ENCODE measurements at places on chromosomes 4 and X.

DNA sequence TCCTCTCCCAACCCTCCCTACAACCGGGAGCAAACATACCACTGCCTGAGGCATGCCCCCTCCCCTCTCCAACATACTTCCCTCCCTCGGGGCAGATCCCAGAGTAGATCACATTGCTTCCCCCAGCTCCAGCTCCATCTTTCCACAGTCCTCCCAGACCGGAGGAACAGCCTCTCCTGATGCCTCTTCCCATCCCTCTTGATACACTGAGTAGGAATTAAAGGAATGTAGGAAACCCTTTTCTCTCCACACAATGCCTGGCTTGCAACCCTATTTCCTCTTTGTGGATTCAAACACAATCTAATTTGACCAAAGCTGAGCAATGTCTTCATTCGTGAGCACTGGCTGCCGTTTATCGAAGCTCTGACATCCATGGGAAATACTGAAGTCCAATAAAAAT lies 339.8 kb downstream of the BCOR start:
- DNase-seq: no peak

GRCh38 chr4:182325848-182326255 lies 82.7 kb downstream of the TENM3 start:
- no peak for DNase-seq

DNA sequence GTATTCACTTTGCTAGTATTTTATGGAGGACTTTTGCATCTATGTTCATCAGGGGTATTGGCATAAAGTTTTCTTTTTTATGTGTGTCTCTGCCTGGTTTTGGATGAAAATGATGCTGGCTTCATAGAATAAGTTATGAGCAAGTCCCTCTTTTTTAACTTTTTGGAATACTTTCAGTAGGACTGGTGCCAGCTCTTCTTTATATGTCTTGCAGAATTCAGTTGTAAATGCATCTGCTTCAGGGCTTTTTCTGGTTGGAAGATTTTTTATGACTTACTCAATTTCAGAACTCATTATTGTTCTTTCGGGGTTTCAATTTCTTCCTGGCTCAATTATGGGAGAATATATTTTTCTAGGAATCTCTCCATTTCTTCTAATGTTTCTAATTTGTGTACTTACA lies 9.1 kb upstream of the CSN2 start:
- no peak for DNase-seq

DNA sequence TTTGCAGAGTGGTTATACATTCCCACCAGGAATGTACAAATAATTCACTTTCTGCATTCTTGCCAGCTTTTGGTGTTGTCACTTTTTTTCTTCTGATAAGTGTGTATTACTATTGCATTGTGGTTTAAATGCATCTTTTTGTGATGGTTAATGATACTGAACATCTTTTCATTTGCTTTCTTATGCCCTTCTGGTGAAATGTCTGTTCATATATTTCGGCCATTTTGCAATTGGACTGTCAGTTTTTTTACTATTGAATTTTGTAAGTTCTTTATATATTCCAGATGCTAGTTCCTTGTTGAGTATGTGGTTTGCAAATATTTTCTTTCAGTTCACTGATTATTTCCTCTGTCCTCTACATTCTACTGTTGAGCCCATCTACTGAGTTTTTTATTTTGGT lies 19.4 kb upstream of the BMP2K start:
- no peak for DNase-seq

- DNase-seq: no peak
Measured at GRCh38 chr4:158025131-158025530, 147.7 kb downstream of the GASK1B start.

DNA sequence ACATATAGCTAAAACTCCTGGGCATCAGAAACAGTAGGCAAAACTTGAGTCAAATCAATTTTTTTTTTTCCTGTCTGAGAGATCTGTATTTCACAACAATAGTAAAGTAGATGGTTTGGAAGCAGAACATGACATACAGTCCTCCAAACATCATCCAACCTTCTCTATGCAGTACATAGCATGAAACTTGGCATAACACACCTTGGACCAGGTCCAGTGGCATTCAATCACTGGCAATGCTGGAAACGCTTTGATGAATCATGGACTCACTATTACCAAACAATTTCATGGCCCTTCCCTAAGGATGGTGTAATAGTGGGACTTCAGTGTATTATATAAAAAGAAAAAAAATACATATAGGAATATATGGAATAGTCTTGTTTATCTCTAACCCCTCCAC lies 154.6 kb downstream of the FMR1NB start:
- peak; percentile 64 for DNase-seq

- no peak for DNase-seq
Measured at GRCh38 chr4:20109391-20109790, 142.3 kb upstream of the SLIT2 start.

DNA sequence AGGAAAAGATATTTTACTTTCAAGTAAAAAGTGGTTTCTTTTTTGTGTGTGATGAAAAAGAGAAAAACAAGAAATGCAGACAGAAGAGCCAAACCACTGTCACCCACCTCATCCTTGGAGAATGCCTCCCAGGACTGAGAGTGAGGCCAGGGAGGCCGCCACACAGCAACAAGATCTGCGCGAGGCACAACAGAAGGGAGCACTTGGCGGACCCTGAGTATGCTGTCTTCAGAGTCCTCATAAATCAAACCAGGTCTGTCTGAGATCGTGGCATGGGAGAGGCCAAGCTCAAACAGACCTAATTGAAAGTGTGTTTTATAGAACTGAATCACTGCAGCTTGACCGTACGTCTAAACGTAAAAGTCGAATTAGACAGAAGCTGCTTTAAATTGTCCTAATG lies 134.3 kb upstream of the VCX2 start:
- peak; percentile 21 for DNase-seq

- DNase-seq: no peak
Measured at GRCh38 chrX:155819525-155819924, 61.6 kb upstream of the VAMP7 start.
